ENCODE measurements at places on chromosomes 5 and 9. TPM values are rescaled to one million over a fixed set of nuclear protein-coding genes. Genes with fewer than 3 reads are reported as not detected.

DNA sequence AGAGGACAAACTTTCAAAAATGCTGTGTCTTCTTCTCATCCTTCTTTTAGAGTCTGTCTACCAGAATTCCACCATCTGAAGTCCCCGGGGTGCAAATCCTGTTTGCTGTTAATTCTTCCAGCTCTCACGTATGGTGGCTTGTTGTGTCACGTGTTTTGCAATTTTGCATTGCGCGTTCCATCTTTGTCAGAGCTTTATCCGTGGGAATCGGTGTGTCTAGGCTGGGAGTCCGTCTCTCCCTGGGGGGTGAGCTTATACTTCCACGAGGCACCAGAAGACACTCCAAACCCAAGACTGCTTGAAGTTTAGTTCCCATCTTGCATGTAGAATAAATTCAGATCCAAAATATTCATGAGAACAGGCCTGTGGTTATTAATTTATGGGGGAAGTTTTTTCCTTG is 6.1 kb upstream of the FIBCD1 start:
- DNase-seq = no peak

- no peak for DNase-seq
Observed at GRCh38 chr5:30933599-30933998, 259.9 kb upstream of the CDH6 start.

- no peak for DNase-seq
Observed at GRCh38 chr5:88805151-88805784, 77.7 kb downstream of the MEF2C start.

GRCh38 chr5:133892306-133892705 is 76.1 kb downstream of the C5orf15 start:
- DNase-seq = no peak

DNA sequence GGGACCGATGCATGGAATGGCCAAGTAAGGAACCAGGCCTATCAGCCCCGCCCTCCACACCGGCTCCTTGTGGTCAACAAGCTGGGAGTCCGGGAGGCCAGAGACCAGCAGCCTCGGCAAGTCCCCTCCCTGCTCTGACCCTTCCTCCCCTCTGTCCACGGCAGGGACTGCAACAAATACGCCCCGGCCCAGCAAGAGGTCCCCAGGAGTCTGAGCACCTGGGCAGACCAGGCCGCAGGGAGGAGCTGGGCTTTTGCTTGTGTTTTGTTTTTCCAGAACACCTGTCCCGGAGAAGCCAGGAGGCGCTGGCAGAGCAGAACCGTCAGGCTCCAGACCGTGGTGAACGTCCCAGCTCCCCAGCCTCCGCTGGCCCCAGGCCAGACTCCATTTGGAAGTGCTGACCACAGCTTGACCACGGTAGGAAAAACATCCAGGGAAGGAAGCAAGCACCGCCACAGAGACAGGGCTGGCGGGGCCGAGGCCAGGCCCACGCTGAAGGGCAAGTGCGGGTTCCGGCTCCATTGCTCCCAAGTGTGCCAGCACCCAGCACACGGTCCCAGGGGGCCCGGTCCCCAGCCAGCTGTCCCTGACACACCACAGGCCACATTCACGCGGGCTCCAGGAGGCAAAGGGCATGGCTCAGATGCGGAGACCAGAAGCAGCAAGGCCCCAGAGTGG is 56.7 kb downstream of the VAV2 start:
- peak; percentile 83 for DNase-seq

DNA sequence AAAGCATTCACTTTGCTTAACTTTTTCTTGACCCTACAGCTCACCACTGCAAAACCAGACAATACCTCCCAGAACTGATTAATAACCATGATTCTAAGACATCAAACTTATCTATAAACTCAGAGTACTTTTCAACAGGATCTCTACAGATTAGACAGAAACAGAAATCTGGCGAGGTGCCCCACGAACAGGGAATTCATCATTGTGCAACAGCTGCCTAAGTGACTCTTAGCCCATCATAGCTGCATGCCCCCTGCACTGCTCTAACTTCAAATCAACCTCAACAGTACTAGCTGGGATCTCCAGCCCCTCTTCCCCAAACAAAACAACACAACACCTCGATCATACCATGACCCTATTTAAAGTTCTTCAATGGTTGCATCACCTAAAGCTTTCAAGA is 16.1 kb upstream of the COL23A1 start:
- DNase-seq = no peak

GRCh38 chr9:113511856-113512761 is 48.6 kb downstream of the RGS3 start:
- no peak for DNase-seq

- DNase-seq = no peak
Observed at GRCh38 chr5:88792144-88792840, 90.7 kb downstream of the MEF2C start.

- DNase-seq = no peak
Observed at GRCh38 chr9:77030045-77030444, 10.6 kb downstream of the FOXB2 start.

GRCh38 chr5:111385051-111385450 is 127.3 kb downstream of the STARD4 start:
- no peak for DNase-seq

- no peak for DNase-seq
Observed at GRCh38 chr9:130453487-130453886, 8.7 kb downstream of the ASS1 start.

GRCh38 chr5:179874536-179875292 is 16.1 kb upstream of the MRNIP start:
- DNase-seq = no peak

GRCh38 chr9:131187957-131188356 is 62.6 kb downstream of the NUP214 start:
- DNase-seq = no peak

GRCh38 chr5:91022518-91022917 is 360.6 kb downstream of the ARRDC3 start:
- no peak for DNase-seq

GRCh38 chr5:107794741-107795140 is 124.0 kb upstream of the EFNA5 start:
- no peak for DNase-seq

GRCh38 chr9:113537229-113537810 is 73.8 kb downstream of the RGS3 start:
- no peak for DNase-seq

GRCh38 chr5:151039665-151040064 is 19.3 kb downstream of the GPX3 start:
- no peak for DNase-seq

DNA sequence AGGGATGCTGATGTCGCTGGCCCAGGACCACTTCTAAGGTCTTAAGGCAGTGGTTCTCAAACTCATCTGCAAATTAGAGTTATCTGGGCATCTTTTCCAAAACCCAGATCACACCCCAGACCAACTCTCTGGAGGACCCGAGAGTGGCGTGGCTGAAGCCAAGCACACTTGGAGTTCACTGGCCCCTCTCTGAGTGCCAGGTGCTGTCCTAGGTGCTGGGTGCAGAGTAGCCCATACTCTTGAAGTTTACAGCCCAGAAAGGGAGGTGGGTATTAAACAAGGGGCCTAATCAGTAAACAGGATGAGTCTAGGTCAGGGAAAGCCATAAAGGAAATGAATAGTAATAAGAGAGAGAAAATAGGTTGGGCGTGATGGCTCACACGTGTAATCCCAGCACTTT is 17.6 kb downstream of the CAMK2A start:
- no peak for DNase-seq

DNA sequence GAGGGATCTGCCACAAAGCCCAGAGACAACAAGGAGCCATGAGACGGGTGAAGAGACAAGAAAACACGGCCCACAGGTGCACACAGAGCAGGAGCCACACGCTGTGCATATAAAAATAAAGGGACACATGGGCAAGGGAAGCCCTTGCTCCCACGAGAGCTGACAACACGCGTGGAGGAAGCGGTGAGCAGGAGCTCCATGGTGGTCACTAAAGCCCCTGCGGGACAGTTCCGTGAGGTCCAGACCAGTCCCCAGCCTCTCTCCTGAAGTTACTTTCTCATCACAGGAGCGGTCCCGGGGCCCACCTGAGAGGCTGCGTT is 90.7 kb downstream of the CAMSAP1 start:
- no peak for DNase-seq

GRCh38 chr9:125240649-125240999 is 519 bp downstream of the HSPA5 start:
- no peak for DNase-seq

- no peak for DNase-seq
Observed at GRCh38 chr9:123828449-123828848, 101.5 kb downstream of the DENND1A start.

GRCh38 chr5:119274767-119275130 is 81.1 kb upstream of the TNFAIP8 start:
- DNase-seq = no peak

- no peak for DNase-seq
Observed at GRCh38 chr5:135568923-135569360, 9.8 kb downstream of the CXCL14 start.

- DNase-seq = no peak
Observed at GRCh38 chr5:95175106-95175505, 109.8 kb downstream of the MCTP1 start.

DNA sequence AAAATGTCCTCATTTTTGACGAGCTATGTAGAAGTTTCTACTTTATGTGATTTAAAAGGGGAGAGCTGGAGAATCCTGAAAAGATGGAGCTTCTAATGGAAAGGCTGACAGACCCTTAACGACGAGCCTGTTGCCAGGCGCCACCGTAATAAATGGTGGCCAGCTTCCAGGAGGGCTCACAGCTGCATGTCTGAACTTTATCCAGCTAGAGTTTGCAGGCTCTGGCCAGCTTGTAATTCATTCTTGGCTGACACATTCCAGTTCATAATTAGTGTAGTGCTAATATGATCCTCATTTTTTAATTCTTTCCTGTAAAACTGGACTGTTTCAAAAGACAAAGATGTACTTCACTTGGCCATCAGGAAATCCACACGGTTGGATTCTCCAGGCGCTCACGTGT is 246.7 kb downstream of the GAS1 start:
- no peak for DNase-seq

DNA sequence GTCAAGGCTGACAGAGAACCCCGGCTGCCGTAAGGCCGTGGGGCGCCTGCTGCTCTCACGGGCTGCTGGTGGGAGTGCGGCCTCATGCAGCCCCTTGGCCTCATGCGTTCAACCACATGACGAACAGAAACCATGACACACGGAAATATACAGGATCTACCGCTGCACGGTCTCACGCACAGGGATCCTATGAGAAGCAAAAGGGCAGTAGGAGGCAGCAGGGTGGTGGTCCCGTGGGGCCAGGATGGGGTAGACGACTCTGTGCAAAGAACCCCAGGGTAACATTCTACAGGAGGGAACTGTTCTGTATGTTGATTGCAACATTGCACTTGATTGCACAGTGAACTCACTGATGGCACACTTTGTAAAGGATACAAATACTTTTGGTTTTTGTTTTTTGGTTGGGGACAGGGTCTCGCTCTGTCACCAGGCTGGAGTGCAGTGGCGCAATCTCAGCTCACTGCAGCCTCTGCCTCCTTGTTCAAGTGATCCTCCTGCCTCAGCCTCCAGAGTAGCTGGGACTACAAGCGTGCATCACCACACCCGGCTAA is 51.6 kb downstream of the NACC2 start:
- no peak for DNase-seq

DNA sequence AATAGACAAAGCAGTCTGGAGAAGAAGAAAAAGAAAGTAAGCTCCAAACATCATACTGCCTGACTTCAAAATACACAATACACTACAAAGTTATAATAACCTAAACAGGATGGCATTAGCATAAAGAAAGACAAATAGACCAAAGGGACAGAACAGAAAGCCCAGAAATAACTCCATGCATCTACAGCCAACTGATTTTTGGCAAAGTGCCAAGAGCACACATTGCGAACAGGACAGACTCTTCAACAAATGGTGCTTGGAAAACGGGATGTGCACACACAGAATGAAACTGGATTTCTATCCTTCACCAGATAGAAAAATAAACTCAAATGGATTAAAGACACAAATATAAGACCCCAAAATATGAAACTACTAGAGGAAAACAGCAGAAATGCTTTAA is 66.6 kb upstream of the SPATA31E1 start:
- no peak for DNase-seq

DNA sequence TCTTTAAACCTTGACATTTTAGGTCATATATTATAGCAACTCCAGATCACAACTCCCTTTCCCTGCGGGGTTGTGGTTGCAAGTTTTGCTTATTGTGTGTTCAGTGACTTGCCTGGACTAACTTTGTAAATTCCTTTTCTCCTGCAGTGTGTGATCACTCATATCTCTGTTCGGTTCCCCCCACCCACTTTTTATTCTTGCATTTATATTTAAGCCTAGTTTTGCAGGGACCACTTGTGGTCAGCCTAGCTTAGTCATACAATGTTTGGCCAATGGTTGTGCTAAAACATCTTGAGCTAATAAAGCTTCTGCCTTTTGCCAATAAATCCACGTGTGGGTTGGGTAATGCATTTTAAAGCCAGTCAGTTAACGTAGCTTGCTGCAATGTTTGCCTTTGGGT is 146.5 kb upstream of the IRX4 start:
- no peak for DNase-seq

- DNase-seq = peak; percentile 54
Observed at GRCh38 chr9:133797406-133798105, 59.4 kb upstream of the SARDH start.

- peak; percentile 35 for DNase-seq
Observed at GRCh38 chr9:136060671-136061371, 34.3 kb downstream of the NACC2 start.

- DNase-seq = no peak
Observed at GRCh38 chr5:178475422-178475821, 114.8 kb downstream of the COL23A1 start.

- no peak for DNase-seq
Observed at GRCh38 chr9:111099199-111100008, 61.1 kb upstream of the LPAR1 start.

- no peak for DNase-seq
Observed at GRCh38 chr5:138661291-138661960, 86.2 kb upstream of the HSPA9 start.

DNA sequence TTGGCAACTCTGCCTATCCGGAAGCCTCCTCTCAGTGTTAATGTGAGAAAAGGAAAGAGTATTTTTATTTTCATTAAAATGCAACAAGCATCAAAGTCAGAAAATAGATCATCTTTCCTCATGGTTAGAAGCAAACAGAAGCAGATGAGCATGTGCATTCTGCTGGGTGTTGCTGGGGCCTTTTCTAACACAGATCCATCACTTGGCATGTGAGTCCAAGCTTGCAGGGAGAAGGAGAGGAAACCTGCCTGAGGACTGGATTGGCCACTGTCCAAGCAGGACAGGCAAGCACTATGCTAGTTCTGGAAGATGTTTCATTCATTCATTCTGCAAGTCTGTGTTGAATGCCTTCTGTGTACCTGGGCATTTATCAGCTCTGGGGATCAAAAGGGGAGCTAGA is 348.7 kb upstream of the PCSK5 start:
- DNase-seq = no peak

Gene N4BP3
- total RNA-seq = 4.6 TPM

Gene MARVELD2
- 30.9 TPM for total RNA-seq

Gene FOXD4L6
- total RNA-seq = not detected

Gene FAM200C
- total RNA-seq = 3.4 TPM

Gene SHLD3
- 0.67 TPM for total RNA-seq

Gene TRIM36
- total RNA-seq = 3.4 TPM

Gene PGM5
- 11.9 TPM for total RNA-seq

Gene TSPAN17
- 22.1 TPM for total RNA-seq

Gene CYSRT1
- total RNA-seq = 0.20 TPM

Gene UBLCP1
- total RNA-seq = 27.4 TPM

Gene SLCO6A1
- not detected for total RNA-seq

Gene SEMA6A
- 17.1 TPM for total RNA-seq

Gene CD72
- total RNA-seq = 8.8 TPM

Gene GOLGA1
- 53.4 TPM for total RNA-seq

Gene GRM6
- not detected for total RNA-seq

Measured in upper lobe of left lung (tissue), 6 donors.